Activated CD4-positive, alpha-beta memory T cell treated with anti-CD3 and anti-CD28 coated beads, Interleukin-2, amount 10 ng/mL, durations not matched to agents 7 days and 5 days (primary cell): ENCODE measurements at places on chromosomes 11 and 22. TPM values are rescaled to one million over a fixed set of nuclear protein-coding genes. Genes with fewer than 3 reads are reported as not detected.

The DMC1 gene
- total RNA-seq, result 12.6 TPM

The BBOX1 gene
- not detected for total RNA-seq

The PDE2A gene
- total RNA-seq, result 0.93 TPM

The LRRC74B gene
- total RNA-seq, result not detected

The SERHL2 gene
- total RNA-seq, result 0.55 TPM

The PKP3 gene
- not detected for total RNA-seq

GRCh38 chr22:49232319-49233067, 595.2 kb downstream of the BRD1 start:
- peak; percentile 14 for DNase-seq
- no peak overlapping the region for H3K4me3 ChIP-seq
- no peaks in the 10 kb centered on the region for H3K36me3 ChIP-seq
- H3K27ac ChIP-seq, result no peak overlapping the region

- H3K27ac ChIP-seq, result peak overlapping the region; percentile 88
- H3K36me3 ChIP-seq, result peaks cover 67% of the 10 kb centered on the region
- no peaks in the 10 kb centered on the region for H3K27me3 ChIP-seq
- peaks cover 49% of the 10 kb centered on the region for H3K4me1 ChIP-seq
Observed at GRCh38 chr11:62602141-62603071, 741 bp upstream of the MTA2 start.

DNA sequence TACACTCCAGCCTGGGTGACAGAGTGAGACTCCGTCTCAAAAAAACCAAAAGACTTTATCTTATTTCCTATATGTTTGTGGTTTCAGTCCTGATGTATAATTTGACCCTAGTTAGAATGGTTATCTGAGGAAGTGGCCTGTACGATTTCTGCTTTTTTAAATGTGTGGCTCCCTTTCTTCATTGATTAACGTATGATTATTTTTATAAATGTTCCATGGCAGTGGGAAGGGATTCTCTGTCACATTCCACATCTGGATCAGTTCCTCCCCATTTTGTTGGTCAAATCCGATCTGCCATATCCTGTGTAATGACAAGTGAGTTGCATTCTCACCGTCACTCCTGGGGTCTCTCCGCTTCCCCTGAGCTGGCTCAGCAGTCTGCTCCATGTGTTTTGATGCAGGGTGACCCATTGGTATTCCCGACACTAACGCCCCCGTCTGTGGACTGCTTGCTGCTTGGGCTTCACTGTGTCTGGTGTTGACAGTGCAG, 20.3 kb downstream of the NEAT1 start:
- peaks cover 58% of the 10 kb centered on the region for H3K4me1 ChIP-seq
- H3K27ac ChIP-seq, result peak overlapping the region; percentile 65
- no peak for DNase-seq
- peaks cover 48% of the 10 kb centered on the region for H3K36me3 ChIP-seq

- H3K4me1 ChIP-seq, result peaks cover 24% of the 10 kb centered on the region
- H3K4me3 ChIP-seq, result no peak overlapping the region
- no peak overlapping the region for H3K27ac ChIP-seq
- DNase-seq, result no peak
- peaks cover 2% of the 10 kb centered on the region for H3K27me3 ChIP-seq
Observed at GRCh38 chr11:101912823-101913284, 2.0 kb upstream of the CEP126 start.

GRCh38 chr11:128701086-128701485, 7.2 kb downstream of the FLI1 start:
- no peak overlapping the region for H3K4me3 ChIP-seq
- peaks cover 90% of the 10 kb centered on the region for H3K36me3 ChIP-seq
- DNase-seq, result no peak
- no peak overlapping the region for H3K27ac ChIP-seq
- H3K4me1 ChIP-seq, result peaks cover 92% of the 10 kb centered on the region
- no peaks in the 10 kb centered on the region for H3K27me3 ChIP-seq

DNA sequence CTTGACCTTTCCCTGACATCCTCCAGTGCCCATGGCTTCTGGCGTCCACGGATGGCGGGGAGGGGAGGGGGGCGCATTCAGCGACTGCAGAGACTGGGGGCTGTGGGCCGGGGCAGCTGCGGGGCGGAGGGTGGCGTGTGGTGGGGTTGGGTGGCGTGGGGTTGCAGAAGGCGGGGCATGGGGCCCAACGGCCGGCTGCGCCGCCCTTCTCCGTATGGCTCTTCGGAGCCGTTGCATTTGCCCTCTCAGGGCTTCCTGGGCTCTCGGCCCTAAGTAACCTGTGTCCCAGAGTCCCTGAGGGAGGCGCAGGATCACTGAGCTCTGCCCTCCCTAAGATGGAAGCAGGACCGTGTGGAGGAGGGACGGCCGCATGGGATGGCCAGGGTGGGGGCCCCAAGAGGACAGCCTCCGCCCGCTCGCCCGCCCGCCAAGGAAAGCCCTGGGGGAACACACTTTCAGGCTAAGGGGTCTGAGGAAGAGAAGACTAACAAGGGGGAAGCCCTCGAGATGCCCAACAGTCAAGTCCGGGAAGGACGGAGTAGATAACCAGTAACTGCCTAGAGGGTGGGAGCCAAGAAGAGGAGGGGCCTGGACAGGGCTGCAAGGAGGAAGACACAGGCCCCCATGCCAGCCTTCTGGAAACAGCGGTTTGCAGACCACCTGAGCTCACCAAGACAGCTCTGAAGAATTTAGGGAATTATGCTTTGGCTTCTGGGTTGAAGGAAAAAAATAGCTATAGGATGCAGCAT, 9.2 kb upstream of the AIFM3 start:
- no peak for DNase-seq
- H3K27ac ChIP-seq, result no peak overlapping the region
- peaks cover 4% of the 10 kb centered on the region for H3K4me1 ChIP-seq
- H3K4me3 ChIP-seq, result peak overlapping the region; percentile 48
- peaks cover 21% of the 10 kb centered on the region for H3K27me3 ChIP-seq
- peaks cover 12% of the 10 kb centered on the region for H3K36me3 ChIP-seq

DNA sequence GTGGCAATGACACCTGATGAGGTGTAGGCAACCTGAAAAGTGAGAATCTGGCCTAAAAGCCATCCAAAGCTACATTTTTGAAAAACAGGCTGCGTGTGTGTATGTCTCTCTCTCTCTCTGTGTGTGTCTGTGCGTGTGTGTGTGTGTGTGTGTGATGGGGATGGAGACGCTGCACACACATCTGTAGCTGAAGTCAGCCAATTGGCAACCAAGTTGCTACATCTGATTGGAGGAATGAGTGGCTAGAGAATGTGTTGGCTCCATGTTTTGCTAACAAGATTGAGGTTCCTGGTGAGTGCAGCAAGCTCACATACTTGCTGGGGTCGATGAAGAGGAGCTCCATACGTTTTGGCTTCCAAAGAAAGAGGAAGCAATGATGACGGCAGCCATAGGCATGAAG, 311.4 kb upstream of the NCAM1 start:
- H3K4me3 ChIP-seq, result no peak overlapping the region
- no peak overlapping the region for H3K27ac ChIP-seq

DNA sequence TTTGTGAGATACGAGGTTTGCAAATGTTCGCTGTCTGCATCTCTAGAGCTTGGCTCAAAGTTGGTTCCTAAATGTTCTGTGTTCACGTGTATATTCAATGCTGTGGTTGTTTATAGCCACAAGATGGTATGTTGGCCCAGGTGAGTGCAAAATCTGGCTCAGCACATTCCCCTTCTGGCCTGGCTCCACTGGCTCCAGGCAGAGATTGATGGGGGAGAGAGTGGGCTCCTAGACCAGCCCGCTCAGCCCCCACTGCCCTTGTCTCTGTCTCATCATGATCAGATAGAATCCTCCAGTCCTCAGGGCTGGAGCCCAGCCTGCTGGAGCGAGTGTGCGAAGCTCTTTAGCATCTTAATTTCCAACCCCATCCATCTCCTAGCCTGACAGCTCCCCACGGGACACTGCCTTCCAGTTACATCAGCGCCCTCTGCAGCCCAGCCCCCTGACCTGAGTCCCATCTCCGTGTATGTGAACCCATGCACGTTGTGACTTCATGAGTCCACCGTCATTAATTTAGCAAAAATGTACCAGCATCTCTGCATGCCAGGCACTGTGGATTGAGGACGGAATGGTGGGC, 2.0 kb downstream of the P2RX3 start:
- H3K27ac ChIP-seq, result no peak overlapping the region
- no peaks in the 10 kb centered on the region for H3K36me3 ChIP-seq

DNA sequence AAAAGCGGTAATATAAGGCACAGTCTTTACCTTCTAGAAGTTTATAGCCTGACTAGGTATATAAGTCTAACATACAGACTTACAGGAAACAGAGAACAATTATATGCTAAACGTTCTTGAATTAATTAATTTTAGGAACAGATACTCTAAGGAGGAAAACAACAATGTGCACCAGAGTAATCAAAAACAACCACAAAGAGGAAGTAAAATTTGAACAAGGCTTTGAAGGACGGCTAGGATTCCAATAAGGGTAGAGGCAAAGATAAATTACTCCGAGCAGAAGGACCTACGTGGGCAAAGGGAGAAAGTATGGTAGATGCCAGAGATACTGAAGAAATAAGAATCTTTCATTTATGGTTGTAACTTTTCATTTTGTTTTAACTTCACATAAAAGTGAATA, 54.4 kb downstream of the ENTHD1 start:
- peaks cover 21% of the 10 kb centered on the region for H3K4me1 ChIP-seq
- no peak overlapping the region for H3K4me3 ChIP-seq
- no peak for DNase-seq
- peaks cover 22% of the 10 kb centered on the region for H3K27me3 ChIP-seq

DNA sequence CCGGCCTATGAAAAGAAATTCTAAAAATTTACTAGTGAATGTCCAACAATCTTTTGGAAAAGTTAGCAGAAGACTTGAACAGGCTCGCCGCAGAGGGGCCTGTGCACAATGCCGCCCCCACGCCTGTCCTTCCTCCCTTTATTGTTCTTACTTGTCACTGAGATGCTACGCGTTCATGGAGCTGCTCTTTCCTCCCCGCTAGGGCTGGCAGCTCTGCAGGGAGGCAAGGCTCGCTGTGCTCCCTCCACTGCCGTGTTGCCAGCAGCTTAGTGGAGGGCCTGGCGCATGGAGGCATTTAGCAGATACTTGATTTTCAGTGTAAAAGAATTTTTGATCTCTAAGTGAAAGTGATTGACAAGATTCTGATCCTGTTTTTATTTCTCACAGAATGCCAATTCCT, 14.7 kb downstream of the PHRF1 start:
- peaks cover 42% of the 10 kb centered on the region for H3K4me1 ChIP-seq
- peak overlapping the region; percentile 16 for H3K27ac ChIP-seq
- peaks cover 72% of the 10 kb centered on the region for H3K36me3 ChIP-seq
- no peak for DNase-seq
- H3K4me3 ChIP-seq, result no peak overlapping the region

DNA sequence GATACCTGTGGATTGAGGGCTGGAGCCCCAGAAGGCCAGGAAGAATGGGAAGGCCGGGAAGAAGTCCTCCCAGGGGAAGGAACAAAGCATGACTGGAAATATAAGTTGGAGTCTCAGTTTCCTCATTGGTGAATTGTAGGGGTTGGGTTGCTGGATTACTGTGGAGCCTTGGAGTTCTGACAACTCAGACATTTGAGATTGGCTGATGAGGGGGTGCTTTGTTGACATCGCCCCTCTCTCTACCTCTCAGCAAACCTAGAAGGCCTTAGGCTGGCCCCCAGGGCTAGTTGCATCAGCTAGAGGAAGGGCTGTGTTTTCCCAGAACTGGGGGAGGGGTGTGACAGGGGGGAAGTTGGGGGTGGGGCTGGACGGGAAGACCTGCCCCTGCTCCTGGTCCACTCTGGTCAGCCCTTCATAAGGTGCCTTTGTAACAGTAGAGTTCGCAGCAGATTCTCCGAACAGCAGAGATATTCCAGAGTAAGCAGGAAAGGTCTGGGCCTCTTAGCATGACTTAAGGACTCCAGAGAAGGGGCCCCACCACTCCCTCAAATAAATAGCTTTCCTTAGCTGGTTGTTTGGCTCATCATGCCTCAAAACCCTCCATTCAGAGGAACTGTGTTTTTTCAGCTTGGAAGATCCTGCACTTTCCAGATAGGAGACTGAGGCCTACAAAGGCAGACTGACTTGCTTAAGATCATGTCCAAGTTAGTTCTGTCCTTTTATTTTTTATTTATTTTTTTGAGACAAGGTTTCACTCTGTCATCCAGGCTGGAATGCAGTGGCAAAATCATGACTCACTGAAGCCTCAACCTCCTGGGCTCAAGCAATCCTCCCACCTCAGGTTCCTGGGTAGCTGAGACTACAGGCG, 12.5 kb upstream of the THRSP start:
- H3K4me3 ChIP-seq, result no peak overlapping the region
- no peaks in the 10 kb centered on the region for H3K27me3 ChIP-seq
- peak overlapping the region; percentile 18 for H3K27ac ChIP-seq
- peaks cover 15% of the 10 kb centered on the region for H3K4me1 ChIP-seq

DNA sequence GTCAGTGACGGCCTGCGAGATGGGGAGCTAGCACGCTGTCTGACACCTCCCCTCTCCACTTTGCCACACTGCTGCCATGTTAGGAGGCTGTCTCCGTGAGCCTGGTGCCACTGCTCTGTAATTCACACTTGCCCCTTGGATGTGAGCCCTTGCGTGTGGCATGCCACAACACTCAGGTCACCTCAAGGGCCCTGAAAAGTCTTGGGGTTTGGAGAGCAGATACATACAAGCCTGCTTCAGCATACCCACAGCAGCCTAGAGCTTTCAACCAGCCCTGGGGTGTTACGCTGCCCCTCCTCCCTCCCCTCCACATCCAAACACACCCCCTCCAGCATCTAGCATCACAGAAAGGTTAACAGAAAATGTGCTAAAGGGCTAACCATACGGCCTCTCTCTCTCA, 69.5 kb upstream of the TBCEL start:
- peaks cover 6% of the 10 kb centered on the region for H3K27me3 ChIP-seq
- DNase-seq, result no peak
- H3K4me1 ChIP-seq, result peaks cover 15% of the 10 kb centered on the region
- H3K27ac ChIP-seq, result no peak overlapping the region
- no peak overlapping the region for H3K4me3 ChIP-seq

DNA sequence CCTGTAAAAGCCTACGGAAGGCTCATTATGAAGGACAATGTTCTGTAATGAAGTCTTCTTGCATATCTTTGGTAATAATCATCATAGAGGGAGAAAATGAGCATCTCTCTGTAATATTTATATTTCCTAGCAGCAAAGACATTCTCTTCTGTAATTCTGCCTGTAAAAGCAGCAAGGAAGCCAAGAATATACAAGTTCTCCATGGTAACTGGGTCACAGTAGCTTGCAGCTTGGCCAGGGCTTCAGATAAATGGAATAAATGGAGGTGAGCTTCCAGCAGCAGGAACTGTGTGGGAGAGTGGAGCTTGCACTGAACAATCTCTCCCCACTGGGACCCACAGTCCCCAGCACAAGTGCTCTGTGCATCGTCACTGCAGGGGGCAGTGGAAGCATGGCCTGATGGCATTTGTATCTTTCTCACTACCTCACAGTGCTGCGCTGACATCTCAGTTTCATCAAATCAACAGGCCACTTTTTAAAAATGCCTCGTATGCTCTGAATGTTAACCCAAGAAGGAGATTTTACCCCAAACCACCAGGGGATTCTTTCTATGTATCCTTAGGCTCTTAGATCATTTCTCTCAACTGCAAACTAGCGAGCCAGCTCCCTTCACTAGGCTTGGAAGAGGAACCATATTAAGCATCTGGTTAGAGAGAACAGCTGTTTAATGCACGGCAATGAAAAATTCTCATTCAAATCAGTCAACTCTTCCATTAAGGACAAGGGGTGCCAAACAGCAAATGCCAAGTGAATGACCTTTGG, 1059.7 kb downstream of the OPCML start:
- no peaks in the 10 kb centered on the region for H3K4me1 ChIP-seq
- H3K36me3 ChIP-seq, result no peaks in the 10 kb centered on the region
- H3K27me3 ChIP-seq, result no peaks in the 10 kb centered on the region
- H3K4me3 ChIP-seq, result no peak overlapping the region
- DNase-seq, result no peak
- H3K27ac ChIP-seq, result no peak overlapping the region
